ENCODE measurements at places on chromosomes 4 and X. TPM values are rescaled to one million over a fixed set of nuclear protein-coding genes. Genes with fewer than 3 reads are reported as not detected.

The NR3C2 gene
- total RNA-seq: 64.6 TPM

The CD38 gene
- 5.3 TPM for total RNA-seq

The CXCL10 gene
- not detected for total RNA-seq

DNA sequence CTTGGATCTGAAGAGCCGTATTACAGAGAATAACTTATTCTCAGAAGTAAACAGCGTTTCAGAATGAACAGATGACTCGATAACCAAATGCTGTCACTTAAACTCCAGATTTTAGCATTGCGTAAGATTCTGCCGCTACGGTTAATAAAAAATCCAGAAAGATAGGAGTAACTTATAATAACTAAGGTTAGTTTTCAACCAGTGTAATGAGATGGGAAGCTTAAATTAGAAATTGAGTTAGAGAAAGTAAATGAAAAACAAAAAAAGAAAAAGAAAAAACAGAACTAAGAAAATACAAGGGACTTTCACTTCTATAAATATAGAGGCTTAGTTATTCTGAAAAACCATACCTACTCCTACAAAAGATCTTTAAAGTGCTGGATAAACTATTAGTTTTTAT is 13.1 kb upstream of the PARM1 start:
- no peak for DNase-seq

DNA sequence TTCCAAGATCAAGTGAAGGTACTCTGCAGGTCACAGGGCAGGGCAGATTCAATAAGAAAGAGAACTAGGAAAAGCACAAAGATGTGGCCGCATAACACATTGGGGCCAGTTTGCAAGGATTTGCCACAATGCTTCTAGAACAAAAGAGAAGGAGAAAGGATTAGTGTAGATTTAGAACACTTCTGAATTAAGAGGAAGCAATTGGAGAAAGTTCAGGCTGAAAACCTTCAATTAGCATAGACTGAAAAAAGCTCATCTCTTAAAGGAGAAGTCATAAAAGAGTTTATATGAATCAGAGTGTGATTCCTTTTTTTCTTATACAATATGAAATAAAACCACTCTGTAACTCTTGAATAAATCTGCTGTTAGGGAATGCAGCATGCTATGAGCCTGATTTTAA is 215.6 kb upstream of the FAT1 start:
- no peak for DNase-seq

DNA sequence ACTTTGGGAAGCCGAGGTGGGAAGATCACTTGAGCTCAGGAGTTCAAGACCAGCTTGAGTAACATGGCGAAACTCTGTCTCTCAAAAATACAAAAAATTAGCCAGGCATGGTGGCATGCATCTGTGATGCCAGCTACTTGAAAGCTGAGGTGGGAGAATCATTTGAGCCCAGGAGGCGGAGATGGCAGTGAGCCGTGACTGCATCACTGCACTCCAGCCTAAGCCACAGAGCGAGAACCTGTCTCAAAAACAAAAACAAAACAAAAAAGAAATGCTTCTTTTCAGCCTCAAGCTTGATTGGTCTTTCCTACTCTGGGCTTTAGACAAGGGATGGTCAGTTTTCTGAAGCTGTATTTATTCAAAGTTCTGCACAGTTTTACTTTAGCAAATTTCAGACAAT is 15.8 kb upstream of the DHRSX start:
- no peak for DNase-seq

DNA sequence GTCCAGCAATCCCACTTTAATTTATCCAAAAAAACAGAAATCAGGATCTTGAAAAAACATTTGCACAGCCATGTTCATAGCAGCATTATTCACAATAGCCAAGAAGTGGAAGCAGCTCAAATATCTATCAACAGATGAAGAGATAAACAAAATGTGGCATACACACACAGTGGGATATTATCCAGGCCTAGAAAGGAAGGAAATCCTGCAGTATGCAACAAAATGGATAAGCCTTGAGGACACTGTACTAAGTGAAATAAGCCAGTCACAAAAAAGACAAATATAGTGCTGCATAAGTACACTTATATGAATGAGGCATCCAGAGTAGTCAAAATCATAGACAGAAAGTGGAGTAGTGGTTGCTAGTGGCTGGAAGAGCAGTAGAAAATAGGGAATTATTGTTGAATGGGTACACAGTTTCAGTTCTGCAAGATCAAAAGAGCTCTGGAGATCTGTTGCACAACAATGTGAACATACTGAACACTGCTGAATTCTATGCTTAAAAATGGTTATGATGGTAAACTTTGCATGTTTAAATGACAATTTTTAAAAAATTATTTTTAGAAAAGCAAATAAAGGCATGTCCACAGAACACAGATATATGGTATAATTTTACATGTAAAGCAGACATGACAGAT is 25.6 kb downstream of the CHM start:
- DNase-seq: no peak

DNA sequence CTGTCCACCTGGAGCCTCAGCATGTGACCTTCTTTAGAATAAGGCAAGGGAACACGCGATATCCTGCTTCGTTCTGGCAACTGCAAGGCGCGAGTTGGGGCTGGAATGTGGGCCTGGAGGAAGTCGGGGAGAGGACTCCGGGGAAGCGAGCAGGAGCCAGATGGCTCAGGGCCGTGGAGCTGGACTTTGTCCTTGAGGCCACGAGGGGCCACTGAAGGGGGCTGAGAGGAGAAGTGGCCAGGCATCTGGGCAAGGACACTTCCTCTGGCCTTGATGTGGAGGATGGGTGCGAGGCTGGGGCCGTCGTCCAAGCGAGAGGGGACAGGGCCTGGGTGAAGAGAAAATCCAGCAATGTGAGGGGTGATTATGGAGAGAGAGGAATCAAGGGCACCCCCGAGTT is 12.2 kb upstream of the DUSP9 start:
- peak; percentile 16 for DNase-seq

- no peak for DNase-seq
Measured at GRCh38 chrX:1533058-1533457, 3.9 kb downstream of the P2RY8 start.

- no peak for DNase-seq
Measured at GRCh38 chrX:55119712-55120111, 30.9 kb downstream of the PAGE2 start.

- no peak for DNase-seq
Measured at GRCh38 chr4:48162162-48162561, 28.1 kb upstream of the TXK start.

DNA sequence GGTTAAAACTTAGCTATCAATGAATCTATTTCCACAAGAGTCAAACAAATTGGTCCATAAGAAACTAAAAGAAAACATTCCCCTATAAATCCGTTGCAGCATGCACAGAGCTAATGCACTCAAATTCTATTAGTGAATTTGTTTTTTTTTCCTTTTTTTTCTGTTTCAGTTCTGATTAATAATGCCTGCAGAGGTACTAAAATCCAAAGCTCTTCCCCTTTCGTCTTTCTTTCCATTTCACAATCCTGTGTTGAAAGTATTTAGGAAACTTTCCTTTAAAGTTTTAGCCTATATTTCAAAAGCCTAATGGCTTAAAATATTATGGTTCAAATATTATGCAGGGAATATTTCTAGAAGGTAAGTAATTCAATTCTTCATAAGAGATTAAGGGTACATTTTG is 45.9 kb upstream of the VEGFD start:
- DNase-seq: no peak
